Activated CD8-positive, alpha-beta memory T cell treated with anti-CD3 and anti-CD28 coated beads for 1 hour (primary cell): ENCODE measurements at places on chromosomes 13 and 19.

- DNase-seq: no peak
Measured at GRCh38 chr19:35337984-35338296, 9.0 kb downstream of the CD22 start.

GRCh38 chr19:11338121-11338520, 1.3 kb downstream of the RAB3D start:
- DNase-seq: no peak

DNA sequence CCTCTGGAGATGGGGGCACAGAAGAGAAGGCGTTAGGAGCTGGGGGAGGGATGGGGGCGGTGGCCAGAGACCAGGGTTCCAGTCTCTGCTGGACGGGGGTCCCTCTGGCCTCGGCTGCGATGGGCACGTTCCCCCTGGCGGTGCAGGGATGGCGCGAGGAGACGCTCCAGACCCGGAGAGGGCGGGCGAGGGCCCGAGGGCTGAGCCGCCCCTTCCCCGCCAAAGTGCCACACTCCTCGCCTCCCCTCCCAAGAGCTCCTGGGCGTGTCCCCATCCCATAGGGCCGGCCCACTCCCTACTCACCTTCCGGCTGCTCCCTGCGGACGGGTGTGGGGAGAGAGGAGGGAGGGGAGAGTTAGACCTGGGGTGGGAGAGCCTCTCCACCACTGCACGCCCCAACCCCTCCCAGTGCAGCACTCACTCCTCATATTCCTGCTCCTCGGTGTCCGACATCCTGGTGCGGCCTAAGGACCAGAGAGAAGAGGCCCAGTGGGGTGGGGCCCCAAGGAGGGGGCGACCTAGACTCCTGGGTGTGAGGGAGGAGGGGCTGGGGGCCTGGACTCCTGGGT, 2.2 kb downstream of the TNNT1 start:
- DNase-seq: no peak

DNA sequence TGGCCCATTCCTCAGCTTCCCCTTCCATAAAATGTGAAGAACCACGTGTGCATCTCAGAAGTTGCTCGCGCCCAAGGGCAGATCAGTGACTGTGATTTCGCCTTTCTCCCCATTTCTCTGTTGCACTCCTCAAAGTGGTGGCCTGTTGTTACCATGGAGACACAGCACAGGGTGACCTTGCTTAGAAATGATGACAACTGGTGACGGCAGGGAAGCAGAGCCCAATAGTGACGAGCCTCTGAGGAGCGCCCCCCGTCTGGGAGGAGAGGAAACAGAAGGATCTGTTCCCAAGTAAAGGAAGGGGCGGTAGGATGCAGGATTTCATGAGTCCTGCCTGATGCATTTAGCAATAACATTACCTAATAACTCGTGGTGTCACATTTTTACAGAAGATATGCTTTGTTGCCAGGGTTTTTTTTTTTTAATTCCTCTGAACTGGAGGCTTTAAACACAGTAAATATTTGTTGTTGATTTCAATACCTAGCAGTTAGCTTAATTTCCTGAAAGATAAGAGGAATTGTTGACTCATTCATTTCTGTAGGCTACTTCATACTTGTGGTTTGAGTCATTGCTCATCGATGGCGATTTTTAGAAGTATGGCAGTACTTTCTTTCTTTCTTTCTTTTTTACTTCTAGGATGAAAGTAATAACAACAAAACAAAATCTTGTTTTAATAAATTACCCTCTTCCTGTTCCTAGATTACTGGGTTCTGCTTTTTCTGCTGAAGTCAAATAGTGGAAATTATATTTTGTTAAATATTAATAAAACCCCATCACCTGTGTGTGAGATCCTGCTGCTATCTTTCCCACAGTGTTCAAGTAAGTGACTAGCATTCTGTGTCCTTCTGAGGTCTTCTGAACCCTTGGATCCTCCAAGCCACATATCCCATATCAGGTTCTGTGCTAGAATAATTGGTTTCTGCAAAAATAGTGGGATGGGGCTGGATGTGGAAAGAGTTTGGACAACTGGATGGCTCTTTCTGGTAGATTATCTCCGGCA, 36.0 kb downstream of the MBNL2 start:
- no peak for DNase-seq

- no peak for DNase-seq
Measured at GRCh38 chr13:50521006-50521830, 322.3 kb downstream of the DLEU7 start.

DNA sequence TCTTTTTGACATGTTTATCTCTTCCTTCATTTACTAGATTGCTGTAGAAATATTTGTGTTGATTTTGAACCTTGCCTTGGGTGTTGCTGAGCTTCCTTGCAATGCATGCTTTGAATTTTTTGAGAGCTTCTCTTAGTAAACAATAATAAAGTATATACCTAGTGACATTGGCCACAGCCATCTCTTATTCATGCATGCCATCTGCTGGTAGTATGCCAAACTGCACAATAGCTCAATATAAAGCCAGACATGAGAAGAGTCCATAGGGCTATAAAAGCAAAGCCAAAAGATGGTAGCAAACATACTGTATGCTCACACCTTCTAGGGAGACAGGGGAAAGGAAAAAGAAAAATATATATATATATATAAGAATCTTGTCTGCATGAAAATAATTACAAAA, 18.9 kb upstream of the ZSCAN5A start:
- DNase-seq: no peak

DNA sequence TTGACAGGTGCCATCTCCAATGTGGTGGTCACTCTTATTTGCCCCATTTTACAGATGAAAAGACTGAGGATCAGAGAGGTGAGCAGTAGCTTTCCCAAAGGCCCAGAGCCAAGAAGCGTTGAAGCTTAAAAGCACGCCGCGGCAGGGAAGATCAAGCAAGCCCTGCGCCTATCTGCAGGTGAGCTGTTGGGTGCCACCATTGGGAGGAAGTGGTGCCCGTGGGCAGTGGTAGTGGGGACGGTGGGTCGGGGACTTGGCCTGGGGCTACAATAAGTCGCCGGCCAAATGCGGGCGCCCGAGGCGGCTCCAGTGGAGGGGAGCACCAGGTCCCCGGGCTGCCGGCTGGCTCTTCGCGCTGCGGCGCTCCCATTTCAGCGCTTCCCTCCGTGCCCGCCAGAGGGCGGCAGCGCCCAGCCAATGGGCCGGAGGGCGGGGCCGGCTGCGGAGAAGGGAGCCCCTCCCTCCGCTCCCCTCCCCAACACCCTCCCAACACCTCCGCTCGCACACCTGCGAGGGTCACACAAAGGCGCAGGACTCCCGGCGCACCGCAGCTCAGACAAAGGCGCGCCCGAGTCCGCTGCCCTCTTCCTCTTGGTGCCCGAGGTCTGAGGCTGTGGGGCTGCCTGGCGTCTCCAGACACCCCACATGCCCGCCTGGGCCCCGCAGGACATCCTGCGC, 744 bp upstream of the POU2F2 start:
- DNase-seq: peak; percentile 80

- no peak for DNase-seq
Measured at GRCh38 chr13:97219226-97219625, 2.9 kb upstream of the MBNL2 start.

DNA sequence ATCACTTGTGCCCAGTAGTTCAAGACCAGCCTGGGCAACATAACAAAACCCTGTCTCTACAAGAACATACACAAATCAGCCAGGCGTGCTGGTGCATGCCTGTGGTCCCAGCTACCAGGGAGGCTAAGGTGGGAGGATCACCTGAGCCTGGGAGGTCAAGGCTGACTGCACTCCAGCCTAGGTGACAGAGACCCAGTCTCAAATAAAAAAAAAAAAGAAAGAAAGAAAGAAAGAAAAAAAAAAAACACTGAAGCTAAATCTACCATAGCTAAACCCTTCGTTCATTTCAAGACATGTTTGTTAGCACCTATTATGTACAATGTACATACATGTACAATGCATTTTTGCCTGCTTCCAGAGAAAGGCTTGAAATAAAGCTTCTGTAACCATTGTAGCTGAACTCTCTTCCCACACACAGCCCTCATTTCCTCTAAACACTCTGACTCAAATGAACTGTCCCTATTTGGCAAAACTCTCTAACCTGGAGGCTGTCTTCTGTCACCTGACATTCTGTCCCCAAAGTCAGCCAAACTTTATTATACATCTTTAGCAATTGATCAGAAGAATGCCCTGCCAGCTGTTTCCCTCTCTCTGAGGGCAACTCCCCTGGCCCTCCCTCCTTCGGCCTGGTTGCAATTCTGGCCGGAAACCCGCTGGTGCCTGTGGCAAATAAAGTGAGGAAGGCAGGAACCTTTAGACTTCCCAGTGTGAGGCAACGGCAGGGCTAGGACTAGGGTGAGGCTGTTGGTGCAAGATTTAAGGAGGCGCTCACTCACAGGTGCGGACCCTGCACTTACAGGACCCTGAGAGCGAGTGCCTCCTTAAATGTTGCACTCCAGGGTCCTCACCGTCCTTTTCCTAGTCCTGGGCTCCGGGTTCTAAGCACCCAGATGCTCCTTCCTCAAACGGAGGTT, 1.8 kb downstream of the ETHE1 start:
- DNase-seq: no peak

DNA sequence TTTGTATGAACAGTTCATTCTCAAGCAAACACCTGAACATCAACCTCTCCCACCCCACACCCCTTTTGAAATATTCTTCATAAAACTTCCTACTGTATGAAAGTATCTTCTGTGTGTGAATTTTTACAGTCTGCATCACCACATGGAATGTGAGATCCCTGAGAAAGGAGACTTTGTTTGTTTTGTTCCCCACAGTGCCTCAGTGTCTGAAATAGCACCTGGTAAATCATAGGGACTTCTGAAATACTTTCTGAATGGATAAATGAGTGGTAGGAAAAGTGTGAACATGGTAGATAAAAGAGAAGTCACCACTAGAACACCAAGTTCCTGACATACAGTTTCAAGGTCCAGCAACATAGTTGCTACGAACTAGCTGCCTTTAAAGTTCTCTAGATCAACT, 1071.2 kb downstream of the EFNB2 start:
- no peak for DNase-seq

- DNase-seq: no peak
Measured at GRCh38 chr13:46531953-46532352, 21.0 kb upstream of the LRCH1 start.

- no peak for DNase-seq
Measured at GRCh38 chr13:99733346-99733745, 232.1 kb downstream of the TM9SF2 start.

GRCh38 chr19:45152504-45153338, 8.1 kb downstream of the NKPD1 start:
- peak; percentile 19 for DNase-seq

- DNase-seq: no peak
Measured at GRCh38 chr19:4636151-4636717, 3.1 kb upstream of the TNFAIP8L1 start.

DNA sequence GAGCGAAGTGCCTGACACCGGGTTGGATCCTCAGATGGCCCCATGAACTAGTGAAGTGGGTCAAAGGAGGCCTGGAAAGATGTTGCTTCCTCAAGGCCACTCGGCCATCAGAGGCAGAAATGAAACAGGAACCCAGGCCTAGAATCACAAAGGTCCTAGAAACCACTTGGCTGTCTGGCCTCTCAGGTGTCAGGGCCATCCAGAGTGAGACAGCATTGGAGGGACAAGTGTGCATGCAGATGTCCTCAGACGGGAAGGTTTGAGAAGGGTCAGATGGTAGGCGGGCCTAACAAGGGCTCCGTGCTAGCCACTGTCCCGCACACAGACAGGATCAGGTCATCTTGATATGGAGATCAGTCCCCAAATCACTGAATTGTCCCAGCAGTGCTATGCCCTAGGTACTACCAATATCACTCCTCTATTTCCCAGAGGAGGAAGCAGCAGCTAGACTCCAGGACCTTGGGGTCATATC, 14.3 kb downstream of the CCDC97 start:
- no peak for DNase-seq

- DNase-seq: no peak
Measured at GRCh38 chr19:2170987-2171348, 7.2 kb downstream of the DOT1L start.

DNA sequence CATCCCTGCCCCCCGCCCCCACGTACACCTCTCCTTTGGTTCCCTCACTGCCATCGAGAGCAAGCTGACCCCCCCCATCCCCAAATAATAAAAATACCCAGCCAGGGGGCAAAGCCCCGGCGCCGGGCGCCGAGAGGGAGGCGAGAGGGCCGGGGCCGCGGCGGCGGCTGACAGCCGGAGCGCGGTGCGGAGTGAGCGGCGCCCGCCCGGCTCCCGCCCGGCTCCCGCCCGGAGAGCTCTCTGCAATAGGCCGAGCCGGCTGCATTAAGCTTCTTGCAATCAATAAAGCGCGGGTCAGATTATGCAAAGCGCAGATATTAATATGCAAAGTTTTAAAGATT, 40.9 kb downstream of the DEDD2 start:
- no peak for DNase-seq

DNA sequence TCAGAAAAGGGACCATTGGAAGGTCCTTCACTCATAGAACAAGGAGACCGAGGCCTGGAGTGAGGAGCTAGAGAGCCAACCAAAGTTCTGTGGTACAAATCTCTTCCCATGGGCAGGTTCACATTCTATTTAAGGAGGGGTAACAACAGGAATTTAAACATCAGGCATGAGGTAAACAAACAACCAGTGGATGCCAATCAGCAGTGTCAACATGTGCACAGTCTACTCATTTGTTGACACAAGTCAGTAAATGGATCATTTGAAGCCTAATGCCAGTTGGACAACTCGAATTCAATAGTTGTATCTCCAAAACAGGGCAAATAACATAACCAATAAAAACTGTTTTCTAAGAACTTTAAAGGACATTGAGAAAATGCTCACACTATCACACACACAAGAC, 6.3 kb upstream of the DOCK9 start:
- DNase-seq: no peak

- DNase-seq: no peak
Measured at GRCh38 chr13:26412936-26413716, 144.4 kb upstream of the WASF3 start.

GRCh38 chr13:75399168-75399878, 82.6 kb downstream of the TBC1D4 start:
- DNase-seq: no peak

DNA sequence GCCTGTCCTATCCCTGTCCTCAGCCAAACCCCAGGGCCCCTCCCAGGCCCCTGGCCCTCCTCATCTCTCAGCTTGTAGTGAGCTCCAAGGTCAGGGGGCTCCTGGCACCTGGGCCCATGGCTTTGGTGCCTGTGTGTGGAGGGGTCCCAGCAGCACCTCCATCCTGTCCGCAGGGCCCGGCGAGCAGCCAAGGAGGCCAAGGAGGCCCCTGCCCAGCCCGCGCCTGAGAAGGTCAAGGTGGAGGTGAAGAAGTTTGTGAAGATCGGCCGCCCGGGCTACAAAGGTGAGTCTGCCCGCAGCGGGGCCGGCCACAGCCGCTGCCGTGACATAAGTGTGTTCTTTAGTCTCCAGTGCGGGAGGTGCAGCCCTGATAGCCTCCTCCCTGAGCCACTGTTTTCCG, 3.9 kb upstream of the AMH start:
- no peak for DNase-seq

DNA sequence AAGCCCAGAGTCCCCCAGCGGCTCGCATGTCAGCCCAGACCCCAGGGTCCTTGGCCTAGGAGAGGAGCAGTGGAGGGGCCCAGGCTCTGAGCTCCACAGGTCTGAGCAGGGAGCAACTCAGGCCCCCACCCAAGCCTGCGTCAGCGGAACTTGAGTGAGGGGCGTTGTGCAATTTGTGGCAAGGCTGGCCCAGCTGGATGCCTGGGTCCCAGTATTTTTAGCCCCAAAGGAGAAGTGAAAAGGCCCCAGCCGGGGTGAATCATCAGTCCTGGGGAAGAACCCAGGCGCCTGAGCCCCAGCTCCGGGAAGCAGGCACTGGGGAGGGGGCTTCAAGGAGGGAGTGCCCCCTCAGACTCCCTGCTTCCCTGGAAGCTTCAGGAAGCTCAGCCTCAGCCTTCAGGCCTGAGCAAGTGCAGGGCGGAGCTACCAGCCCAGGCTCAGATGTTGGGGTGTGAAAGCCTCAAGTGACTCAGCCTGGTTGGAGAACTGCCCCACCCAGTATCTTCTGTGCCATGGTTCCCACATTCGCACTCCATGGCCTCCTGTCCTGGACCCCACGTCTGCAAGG, 7.2 kb downstream of the MED29 start:
- DNase-seq: no peak
